ENCODE measurements at places on chromosomes 13 and 19.

- no peak for DNase-seq
Measured at GRCh38 chr13:93505104-93505952, 278.7 kb downstream of the GPC6 start.

GRCh38 chr13:93230261-93230855 is 3.8 kb downstream of the GPC6 start:
- DNase-seq, result no peak

GRCh38 chr13:47126432-47126831 is 229.6 kb upstream of the HTR2A start:
- DNase-seq, result no peak

DNA sequence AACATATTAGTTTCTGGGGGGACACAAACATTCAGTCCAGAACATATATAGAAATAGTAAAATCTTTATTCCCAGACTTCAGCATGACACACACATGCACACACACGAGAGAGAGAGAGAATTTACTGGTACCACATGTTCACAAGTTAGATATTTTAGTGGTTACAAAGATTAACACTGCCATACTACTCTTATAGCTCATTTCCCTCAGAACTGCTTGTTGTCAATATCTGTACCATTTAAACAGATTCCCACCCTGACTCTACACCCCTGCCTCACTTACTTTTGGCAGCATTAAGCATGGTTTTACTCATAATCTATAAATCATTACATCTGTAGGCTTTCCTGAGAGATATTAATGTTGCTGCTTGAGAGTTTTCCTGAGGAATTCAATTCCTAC is 524.7 kb upstream of the HTR2A start:
- DNase-seq, result no peak

- DNase-seq, result no peak
Measured at GRCh38 chr19:6693056-6693471, 23.1 kb upstream of the TNFSF14 start.

All from D721Med (cell line).